Activated CD8-positive, alpha-beta memory T cell treated with anti-CD3 and anti-CD28 coated beads for 4 hours (primary cell): ENCODE measurements at places on chromosomes 7 and 10.

GRCh38 chr10:133131734-133132472, 28.1 kb upstream of the KNDC1 start:
- DNase-seq: no peak

DNA sequence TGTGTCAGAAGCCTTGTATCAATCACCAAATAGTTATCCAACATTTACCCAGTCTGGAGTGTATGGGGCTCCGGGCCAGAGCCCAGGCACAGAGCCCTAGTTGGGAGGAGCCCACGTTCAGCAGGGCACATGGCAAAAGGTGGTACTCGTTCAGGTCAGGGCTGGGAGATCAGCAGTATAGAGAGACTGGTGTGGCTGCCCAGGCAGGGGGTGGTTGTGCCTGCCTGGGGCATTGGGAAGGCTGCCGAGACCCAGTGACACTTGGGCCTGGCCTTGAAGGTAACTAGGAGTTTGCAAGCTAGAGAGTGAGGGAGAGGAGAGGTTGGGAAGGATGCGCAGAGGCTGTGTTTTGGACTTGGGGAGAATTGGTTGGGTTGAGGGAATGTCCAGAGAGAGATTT, 48.9 kb upstream of the IGFBP3 start:
- no peak for DNase-seq

- DNase-seq: no peak
Measured at GRCh38 chr7:116393654-116394053, 105.9 kb upstream of the CAV2 start.

GRCh38 chr7:130281260-130281659, 11.7 kb upstream of the CPA4 start:
- no peak for DNase-seq
